HTR-8/SVneo (cell line): ENCODE measurements at places on chromosomes 12 and 14.

DNA sequence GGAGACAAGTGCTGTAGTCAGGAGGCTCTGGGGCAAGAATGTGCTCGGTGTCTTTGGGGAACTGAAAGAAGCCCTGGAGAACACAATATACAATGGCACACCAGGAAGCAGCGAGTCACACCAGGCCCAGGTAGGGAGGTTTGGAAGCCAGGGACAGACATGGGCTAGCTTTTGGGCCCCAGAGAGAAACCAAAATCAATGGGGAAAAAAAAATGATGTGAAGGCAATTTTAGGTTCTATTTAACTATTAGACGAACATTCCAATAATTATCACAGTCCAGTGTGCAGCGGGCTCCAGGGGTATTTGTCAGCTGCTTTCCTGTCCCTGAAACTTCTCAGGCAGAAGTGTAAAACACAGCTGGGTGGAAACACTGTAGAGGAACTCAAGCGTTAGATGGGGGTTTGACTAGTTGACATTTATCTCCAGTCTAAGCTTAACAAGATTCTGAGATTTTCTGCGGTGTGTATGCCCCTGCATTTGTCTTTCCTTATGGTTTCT, 21.8 kb upstream of the EGLN3 start:
- no peak for DNase-seq

DNA sequence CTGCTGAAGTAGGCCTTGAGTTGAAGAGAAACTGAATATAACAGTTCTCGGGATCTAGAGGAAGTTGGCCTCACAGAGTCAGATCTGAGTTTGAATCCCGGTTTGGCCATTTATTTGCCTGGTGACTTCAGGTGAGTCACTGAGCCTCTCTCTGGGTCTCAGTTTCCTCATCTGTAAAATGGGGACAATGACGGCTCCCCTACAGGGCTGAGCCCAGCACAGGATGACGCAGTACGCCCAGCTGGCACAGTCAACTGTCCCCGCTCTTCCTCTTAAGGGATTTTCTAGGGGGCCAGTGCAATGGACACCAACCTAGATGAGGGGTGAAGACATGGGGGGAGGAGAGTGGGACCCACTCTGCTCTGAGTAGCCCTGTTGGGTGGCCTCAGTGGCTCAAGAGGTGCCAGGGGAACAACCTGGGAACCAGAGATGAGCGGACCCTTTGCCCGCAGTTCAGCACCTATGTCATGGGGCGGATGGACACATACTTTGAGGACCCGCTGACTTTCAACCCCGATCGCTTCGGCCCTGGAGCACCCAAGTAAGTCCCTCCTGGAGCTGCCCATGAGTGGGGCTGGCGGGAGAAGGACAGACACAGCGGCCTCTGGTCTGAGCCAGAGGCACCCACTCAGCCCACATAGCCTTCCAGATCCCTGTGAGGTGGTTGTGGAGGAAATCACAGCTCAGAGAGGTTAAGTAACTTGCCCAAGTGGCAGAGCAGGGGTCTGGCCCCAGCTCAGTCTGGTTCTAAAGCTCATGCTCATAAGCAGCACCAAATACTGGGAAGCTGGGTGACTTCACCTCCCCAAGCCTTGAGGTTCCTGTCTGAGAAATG, 41.1 kb downstream of the CYP46A1 start:
- DNase-seq, result no peak

DNA sequence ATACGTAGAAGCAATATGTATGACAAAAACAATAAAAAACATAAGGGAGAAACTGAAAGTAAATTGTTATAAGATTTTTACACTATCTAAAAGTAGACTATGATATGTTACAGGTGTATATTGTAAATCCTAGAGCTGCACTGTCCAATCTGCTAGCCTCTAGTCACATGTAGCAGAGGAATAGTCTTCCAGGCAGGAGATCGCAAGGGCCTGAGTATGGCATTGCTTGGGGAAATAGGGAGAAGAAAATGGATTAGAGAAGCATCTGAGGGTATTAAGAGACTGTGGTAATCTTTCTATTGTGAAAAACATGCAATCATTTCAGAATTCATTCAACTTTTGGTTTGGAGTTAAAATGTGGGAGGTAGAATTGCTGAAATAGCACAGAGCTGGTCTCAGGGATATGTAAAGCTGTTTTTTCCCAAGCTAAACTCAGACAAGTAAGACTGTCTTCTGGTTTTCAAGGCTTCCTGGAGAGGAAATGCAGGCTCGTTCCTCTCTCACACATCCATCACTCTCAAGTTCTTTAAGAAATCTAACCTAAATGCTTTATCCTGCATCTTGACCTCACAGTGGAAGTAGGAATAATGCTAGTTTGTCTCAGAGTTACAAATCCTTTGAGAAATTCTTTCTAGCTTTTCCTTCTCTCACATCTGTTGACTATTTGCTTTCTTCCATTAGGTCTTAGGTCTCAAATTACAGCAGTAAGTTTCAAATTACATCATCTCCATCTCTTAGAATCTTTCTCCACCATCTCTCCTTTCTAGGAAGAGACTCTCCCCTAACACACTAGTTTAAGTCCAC, 7.6 kb upstream of the CCDC184 start:
- DNase-seq, result no peak

DNA sequence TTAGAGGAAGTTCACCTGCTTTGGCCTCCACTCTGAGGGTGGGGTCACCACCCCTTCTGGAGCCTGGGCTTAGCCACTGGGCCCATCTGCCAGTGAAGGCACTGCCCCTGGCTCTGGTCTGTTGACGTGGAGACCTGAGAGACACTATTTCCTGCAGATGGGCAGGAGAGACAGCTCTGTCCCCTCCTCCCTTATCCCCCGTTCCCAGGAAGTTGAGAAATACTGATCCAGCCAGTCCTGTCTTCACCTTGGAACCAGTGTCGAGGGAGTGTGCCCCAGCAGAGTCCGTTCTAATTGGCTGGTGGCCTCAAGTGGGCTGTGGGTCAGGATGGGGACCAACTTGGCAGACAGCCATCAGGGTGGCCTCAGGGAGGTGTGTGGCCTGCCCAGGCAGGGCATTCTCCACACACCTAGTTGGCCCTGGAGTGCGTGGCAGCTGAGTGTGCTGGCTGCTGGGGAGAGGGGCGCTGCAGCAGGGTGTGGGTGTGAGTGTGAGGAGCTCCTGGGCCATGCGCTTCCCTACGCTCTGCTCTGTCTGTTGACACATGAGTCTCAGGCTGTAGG, 25.4 kb downstream of the CLSTN3 start:
- DNase-seq, result no peak

DNA sequence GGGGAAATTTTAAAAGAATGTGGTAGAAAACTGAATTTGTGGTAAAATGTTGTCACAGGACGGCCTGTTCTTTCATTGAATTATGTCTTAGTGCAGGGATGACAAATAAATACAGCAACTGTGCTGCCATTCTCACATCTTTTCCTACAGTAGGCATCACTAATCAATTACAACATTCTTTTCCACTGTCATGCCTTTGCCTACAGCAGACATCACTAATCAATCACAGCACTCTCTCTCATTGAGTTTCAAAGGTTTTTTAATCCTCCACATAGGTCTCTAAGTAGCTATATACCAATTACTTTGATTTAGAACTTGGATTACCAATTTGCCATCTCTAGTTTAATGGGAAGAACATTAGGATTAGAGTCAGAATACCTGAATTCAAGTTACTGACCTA, 30.1 kb downstream of the NTF3 start:
- no peak for DNase-seq

DNA sequence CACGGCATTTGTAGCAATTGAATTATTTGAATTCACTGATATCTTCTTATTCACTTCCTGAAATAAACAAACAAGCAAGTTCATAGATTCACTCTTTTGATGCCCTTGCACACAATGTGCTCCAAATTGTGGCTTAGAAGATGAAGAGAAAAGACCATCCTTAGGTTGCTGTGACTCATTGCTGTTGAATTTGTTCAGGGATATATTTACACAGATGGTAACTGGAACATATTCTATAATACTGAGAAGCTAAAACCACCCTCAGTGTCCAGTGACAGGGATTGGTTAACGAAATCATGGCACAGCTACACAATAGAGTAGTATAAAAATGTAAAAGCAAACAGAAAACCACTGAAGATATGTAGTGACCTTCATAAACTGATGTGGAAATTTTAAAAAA, 3.1 kb downstream of the PRB4 start:
- DNase-seq, result no peak

DNA sequence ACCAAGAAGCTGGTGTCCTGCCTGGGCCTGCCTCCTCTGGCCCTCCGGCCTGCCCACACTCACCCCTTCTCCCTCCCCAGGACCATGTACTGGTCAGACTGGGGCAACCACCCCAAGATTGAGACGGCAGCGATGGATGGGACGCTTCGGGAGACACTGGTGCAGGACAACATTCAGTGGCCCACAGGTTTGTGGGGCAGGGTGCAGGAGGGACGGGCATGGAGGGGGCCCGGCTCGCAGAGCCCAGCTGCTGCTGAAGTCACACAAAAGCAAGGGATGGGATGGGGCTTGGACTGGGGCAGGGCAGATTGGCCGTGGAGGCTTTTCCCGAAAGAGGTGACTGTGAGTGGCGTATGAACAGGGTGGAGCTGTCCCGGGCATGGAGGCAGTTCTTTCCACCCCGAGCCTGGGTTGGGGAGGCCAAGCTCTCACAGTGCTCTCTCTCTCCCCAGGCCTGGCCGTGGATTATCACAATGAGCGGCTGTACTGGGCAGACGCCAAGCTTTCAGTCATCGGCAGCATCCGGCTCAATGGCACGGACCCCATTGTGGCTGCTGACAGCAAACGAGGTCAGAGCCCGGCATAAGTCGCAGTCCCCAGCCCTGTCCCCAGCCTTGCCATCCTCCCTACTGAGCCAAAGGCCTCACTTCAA, 7.8 kb upstream of the NXPH4 start:
- DNase-seq, result no peak
